ENCODE measurements at places on chromosomes 6 and 20.

GRCh38 chr6:158536891-158537798 is 22.7 kb upstream of the TMEM181 start:
- no peak for DNase-seq

GRCh38 chr6:39102821-39103136 is 12.2 kb downstream of the SAYSD1 start:
- no peak for DNase-seq

- DNase-seq, result no peak
These were observed 380.4 kb downstream of the CENPW start for GRCh38 chr6:126720304-126720703.

DNA sequence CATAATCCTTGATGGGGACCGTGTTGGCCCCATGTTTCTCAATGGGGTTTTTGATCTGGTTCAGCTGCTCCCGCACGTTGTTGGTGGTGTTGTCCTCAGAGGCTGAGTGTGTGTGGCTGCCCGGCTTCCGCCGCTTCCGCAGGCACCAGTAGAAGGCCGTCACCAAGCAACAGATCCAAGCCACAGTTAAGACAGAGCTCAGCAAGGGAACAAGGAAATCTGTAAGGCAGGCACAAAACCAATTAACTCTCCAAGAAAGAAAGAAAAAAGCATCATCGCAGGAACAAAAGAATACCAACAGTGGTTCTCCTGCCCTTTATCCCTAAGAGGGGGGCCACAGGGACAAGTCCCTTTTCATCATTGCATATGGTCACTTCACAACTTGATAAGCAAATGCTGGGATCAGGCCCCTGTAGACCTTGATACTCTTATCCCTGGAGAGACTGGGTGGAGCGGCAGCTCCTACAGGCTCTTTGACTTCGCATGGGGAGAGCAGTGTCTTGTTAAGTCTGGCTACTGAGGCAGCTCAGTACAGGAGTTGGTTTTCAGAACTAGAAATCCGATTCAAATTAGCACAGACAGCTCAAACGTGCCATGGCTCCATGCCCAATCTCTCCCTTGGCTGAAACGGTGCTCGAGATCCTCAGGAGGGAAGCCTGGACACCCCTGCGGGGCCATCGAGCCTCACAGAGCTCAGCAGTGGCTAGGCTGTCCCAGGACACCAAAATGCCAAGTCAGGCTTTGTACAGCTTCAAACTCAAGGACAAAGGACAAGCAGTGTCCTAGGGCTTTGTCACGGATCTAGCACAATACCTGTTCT is 33.9 kb downstream of the JAG1 start:
- no peak for DNase-seq

DNA sequence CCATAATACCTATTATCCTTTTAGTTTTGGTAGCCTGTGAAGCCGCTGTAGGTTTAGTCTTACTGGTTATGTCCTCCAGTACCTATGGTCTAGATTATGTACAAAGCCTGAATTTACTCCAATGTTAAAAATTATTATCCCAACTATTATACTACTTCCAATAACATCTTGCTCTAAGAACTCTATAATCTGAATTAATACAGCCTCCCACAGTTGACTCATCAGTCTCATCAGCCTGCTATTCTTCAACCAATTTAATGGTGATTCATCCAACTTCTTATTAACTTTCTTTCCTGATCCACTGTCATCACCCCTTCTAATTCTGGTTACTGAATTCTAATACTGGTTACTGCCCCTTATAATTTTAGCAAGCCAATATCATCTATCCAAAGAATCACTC is 370.3 kb upstream of the OPRM1 start:
- no peak for DNase-seq

GRCh38 chr20:417801-418342 is 9.8 kb downstream of the RBCK1 start:
- DNase-seq, result no peak

- no peak for DNase-seq
These were observed 212.9 kb downstream of the COL19A1 start for GRCh38 chr6:70079241-70079640.

DNA sequence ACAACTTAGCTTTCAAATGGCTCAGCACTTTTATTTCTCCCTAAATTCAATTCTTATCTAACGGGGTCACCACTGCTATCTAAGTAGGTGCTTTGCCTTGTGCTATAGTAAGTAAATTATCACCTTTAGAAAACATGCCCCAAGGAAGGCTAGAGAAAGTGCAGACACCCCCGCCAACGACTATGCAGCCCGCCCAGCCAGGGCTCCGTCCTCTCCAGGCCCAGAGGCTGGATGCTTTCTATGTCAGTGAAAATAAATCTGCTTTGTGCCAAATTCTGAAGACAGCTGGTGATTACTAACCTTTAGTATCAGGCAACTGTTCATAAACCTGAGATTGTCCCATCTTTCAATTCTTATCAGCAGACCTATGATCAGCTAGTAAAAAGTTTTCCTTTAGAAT is 14.3 kb downstream of the KIAA0319 start:
- DNase-seq, result no peak

- DNase-seq, result peak; percentile 41
These were observed 160.1 kb downstream of the C6orf58 start for GRCh38 chr6:127737009-127737486.

All from NCI-H226 (cell line).